ENCODE measurements at places on chromosomes 6 and 20.

- ATAC-seq = no peak
Observed at GRCh38 chr20:36642136-36642535, 3.9 kb downstream of the SLA2 start.

DNA sequence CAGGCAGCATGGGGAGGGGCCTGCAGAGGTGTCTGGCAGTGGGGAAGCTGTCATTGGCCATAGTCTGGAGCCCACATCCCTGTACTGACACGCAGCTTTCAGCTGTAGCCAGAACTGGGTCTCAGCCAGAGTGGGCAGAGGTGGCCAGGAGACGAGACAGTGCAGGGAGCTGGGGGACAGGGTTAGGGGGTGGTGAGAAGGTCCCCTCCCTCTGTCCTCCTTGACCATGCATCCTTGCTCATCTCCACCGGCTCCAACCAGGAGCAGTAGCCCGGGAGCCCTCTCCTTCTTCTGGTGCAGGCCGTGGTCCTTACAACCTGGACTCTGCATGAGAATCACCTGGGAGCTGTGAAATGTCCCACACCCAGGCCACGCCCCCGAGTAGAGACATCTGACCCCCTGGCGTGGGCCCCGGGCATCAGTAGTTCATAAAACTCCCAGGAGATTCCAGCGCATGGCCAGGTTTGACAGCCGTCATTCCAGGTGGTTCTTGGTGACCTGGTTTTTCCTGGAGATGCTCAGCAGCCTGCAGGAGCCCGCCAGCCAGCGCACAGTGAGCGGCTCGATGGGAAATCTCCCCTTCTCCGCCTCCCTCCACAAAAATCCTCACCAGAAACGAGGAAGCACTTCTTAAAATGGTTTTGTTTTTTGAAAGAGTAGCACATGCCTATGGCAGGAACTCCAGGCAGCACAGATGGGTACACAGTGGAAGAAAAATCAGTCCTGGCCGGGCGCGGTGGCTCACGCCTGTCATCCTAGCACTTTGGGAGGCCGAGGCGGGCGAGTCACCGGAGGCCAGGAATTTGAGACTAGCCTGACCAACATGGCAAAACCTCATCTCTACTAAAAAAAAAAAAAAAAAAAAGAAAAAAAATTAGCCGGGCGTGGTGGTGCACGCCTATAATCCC is 56.2 kb downstream of the ADNP start:
- no peak for ATAC-seq

DNA sequence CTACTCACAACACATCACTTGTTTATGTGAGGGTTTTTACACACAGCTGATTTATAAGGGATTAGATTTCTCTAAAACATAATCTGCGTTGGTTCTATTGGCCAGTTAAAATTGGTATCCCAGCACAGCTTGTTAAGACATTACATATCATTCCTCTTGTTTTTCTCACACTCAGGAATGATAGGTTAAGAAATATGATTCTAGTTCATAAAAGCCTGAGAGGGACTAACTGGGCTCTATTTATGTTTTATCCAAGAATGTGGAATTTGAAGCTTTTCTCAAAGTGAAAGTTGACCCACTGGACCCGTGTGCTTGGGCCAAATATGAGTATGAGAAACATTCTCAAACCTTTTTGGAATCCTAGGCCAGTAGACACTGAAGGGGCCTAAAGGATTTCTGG is 117.3 kb downstream of the TMEM170B start:
- ATAC-seq = no peak

DNA sequence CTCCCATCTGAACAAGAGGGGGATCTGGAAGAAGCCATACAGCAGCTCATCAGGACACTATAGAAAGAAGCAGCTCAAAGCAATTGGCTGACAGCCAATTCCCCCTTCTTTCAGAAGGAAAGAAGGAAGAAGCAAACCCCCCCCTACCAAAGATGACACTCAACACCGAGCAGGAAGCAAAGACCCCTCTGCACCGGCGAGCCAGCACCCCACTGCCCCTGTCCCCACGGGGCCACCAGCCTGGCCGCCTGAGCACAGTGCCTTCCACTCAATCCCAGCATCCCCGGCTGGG is 1.2 kb downstream of the REM1 start:
- ATAC-seq = no peak

- ATAC-seq = no peak
Observed at GRCh38 chr20:55830121-55830827, 175.0 kb downstream of the CBLN4 start.

- no peak for ATAC-seq
Observed at GRCh38 chr20:5216663-5217062, 89.9 kb downstream of the CDS2 start.

DNA sequence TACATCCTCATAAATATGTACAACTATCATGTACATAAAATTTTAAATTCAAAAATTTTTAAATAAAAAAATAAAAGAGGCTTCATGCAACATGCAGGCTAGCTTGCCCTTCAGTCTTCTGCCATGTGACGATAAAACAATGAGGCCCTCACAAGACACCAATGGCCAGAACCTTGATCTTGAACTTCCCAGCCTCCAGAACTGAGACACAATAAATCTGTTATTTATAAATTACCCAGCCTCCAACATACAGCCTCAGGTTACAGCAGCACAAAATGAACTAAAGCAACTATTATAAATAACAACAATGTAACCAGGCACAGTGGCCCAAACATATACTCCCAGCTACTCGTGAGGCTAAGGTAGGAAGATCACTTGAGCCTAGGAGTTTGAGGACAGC is 42.8 kb downstream of the SERAC1 start:
- ATAC-seq = no peak

GRCh38 chr6:31821301-31822035 is 6.1 kb upstream of the HSPA1B start:
- peak; percentile 35 for ATAC-seq

DNA sequence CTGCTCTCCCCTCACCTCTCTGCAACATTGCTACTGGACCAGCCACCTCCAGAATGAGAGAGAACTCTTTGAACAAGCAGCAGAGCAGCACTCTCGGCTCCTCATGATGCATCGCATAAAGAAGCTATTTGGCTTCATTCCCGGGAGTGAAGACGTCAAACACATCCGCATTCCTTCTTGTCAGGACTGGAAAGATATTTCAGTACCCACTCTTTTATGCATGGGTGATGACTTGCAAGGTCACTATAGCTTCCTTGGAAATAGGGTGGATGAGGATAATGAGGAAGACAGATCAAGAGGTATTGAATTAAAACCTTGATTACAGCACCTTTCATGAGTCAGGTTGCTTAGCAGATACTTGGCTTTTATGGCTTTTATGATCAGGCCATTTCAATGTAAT is 4.3 kb downstream of the CALHM4 start:
- peak; percentile 77 for ATAC-seq

DNA sequence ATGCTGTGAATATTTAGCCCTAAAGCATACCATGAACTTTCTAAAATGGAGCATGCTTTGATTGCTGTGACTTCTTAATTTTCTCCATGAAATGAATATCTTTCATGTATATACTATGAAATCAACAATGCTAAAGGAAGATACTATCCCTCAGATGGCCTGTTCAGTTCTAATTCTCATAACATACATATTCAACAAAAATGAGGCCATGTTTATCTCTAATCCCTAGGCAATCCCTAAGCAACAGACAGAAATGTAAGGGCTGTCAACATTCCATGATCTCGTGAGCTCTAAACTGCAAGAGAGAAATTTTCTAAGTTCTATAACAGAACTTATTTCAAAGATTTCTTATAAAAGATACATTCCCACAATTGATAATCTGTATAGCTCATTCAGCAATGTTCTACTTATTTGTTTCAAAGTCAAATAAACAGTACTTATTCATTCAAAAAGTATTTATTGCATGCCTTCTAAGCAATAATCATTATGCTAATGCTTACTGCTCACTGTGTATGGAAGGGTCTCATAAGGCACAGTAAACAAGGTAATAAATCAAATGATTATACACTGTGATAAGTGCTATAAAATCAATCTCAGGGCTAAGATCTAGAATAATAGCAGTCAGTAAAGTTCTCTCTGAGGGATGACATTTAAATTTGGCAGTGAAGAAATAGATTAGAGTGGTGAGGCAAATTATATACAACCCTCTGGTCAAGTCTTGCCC is 492.9 kb downstream of the PHF3 start:
- ATAC-seq = no peak

GRCh38 chr6:111679126-111679858 is 73.6 kb upstream of the TRAF3IP2 start:
- ATAC-seq = no peak

DNA sequence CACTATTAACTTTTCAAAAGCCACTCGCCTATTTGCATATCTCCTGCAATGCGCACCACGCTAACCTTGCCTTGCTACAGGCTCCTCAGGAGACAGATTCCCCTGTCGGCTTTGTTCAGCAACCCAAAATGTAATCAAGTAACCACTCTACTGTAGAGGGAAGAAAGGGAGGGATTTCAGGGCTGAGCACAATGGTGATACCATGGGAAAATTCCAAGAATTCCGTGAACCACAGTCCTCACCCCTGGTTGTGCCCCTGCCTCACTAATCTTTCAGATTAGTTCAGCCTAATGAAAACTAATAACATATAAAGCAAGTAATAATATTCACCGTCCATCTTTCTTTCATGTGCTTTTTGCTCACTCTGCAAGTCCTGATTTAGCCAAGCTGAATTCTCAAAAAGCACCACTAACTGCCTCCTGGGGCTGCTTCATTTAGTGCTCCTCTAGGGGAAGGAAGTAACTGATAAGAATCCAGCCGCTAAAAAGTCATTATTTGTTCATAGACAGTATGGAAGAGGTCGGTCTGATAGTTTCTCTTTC is 6.6 kb downstream of the CITED2 start:
- no peak for ATAC-seq

GRCh38 chr6:170293341-170294231 is 2.7 kb upstream of the DLL1 start:
- no peak for ATAC-seq

GRCh38 chr6:1724616-1725015 is 114.9 kb downstream of the FOXC1 start:
- peak; percentile 100 for ATAC-seq

- ATAC-seq = no peak
Observed at GRCh38 chr6:116766506-116767176, 1.1 kb upstream of the FAM162B start.

GRCh38 chr6:14001329-14002012 is 76.7 kb downstream of the RNF182 start:
- peak; percentile 89 for ATAC-seq

- no peak for ATAC-seq
Observed at GRCh38 chr6:3670356-3670755, 81.2 kb downstream of the PXDC1 start.

DNA sequence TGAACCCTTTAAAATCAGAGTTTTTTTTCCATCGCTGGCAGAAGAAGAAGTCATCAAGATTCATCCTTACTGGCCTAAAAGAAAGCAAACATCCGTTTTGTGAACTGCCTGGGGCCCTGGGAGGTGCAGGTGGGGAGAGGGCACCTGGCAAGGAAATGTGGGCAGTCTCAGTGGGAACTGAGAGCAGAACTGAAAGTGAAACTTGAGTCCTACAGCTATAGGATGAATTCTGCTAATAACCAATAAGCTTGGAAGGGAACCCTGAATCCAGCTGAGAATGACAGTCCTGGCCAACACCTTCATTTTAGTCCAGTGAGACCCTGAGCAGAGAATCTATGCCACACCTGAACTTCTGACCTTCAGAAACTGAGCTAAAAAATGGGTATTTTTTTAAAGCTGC is 130.1 kb upstream of the ASCC3 start:
- no peak for ATAC-seq

DNA sequence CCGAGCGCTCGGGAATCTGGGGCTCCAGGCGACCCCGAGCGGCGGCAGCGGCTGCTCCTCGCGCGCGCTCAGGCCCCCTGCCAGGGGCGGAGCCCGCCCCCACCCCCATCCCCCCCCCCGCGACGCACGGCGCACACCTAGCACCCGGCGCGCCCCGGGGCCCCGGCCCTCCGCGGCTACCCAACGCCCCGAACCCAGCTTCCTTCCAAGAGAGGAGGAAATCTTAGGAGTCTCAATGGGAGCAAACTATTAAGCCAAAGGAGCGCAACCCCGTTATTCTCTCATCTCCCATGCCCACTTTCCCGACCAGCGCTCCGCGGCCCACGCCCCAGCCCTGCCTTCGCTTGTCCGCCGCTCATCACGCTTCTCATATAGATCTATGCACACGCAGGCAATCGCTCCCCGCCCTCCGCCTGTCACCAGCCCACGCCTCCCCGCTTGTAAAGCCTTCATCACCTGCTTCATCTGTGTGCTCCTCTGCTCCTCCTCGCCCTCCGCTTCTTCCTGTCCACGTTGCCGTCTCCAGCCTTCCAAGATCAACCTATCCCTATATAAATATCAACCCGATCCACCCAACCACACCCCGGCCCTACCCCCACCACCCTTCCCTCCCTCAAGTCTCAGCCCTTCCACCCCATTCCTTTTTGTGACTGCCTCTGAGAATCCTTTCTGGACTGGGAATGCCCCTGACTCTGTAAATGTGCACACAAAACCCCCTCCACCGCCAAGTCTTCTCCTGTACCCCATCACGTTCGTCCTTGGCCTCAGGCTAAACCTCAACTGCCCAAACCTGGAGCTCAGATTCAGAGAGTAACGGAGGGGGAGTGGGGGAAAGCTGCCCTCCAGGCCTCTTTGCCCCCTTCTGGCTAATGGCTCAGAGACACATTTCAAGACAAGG is at the start of gene DLK2:
Gene DLK2 (minus strand): TSS at position 18 of the 898 bp plus-strand sequence. CDS start 723 bp downstream, outside the sequence.
- peak; percentile 25 for ATAC-seq

DNA sequence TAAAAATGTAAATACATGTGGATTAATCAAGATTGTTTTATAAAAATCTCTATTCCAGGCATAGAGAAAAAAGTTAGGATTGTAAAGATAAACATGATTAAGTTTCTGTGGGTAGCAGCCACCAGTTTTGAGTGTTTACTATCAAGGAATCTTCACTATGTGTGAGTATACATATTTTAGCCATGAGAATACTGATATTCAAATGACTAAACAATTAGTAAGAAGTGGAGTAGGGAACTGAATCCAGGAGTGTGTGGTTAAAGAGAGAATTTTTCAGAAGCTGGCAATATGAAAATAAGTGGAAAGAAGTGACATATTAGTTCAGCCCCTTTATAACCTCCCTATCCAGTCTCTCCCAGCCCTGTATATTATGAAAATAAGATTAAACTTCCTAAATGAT is 10.3 kb downstream of the ELOVL2 start:
- no peak for ATAC-seq

DNA sequence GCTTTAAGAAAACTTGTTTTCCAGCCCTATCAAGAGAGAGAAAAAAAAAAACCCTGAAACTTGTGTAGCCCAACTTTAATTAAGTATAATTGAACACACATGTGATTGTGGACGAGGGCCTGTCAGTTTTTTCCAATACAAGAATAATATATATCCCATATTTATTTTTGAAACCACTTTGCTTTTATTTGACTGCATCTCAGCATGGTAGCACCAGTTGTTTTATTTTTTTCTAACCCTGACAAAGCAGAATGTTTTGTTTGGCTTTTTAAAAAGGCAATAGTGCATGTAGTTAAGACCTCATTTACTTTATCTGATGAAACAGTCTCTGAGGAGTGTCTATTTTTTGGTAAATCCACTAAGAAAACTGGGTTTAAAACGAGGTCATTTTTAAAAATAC is 257.7 kb downstream of the CDKAL1 start:
- ATAC-seq = no peak

DNA sequence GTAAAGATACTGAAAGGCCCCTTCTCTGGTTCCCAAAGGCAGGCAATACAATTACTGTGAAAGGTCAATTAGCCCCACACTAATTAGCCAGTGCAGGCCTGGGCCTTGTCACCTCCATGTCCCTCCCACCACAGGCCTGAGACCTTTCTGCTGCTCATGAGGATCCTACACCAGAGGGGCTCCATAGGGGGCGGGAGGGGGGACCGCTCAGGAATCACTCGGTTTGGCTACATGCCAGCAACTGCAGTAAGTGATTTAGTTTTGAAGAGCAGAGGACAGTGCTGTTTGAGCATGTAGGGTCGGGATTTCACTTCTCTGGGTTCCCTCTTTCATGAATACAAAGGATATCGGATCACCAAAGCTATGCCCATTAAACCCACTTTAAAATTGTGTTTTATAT is 455.6 kb downstream of the PRKN start:
- ATAC-seq = no peak
